ENCODE measurements at places on chromosomes 7 and 10.
A peak's percentile ranks its signal among the peaks of the same experiment; 100 is the strongest.

GRCh38 chr10:3173171-3173878 is 743 bp upstream of the PITRM1 start:
- DNase-seq = no peak

GRCh38 chr10:130371666-130372065 is 235.5 kb downstream of the GLRX3 start:
- DNase-seq = no peak

- peak; percentile 61 for DNase-seq
Observed at GRCh38 chr10:125692196-125692595, 9.2 kb upstream of the TEX36 start.

GRCh38 chr10:16259726-16260125 is 177.1 kb upstream of the PTER start:
- DNase-seq = no peak

DNA sequence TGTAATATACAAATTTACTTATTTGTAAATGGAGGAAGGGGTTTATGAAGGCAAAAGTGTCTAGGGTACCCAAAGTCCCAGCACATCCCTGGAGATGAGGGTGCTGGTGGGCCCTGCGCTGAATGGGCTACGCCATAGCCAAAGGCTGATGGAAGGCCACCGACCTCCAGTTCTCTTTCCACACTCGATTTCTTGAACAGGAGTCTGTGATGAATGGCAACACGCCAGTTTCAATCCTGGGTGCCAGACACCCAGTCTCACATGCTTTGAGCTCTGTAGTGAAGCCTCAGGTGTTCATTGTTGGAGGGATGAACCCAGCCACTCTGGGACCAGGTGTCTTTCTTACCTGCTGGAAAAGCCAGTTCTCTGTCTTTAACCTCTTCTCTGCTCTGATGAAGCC is 752 bp downstream of the LRMDA start:
- DNase-seq = no peak

- DNase-seq = no peak
Observed at GRCh38 chr7:92925876-92926696, 89.7 kb upstream of the CDK6 start.

DNA sequence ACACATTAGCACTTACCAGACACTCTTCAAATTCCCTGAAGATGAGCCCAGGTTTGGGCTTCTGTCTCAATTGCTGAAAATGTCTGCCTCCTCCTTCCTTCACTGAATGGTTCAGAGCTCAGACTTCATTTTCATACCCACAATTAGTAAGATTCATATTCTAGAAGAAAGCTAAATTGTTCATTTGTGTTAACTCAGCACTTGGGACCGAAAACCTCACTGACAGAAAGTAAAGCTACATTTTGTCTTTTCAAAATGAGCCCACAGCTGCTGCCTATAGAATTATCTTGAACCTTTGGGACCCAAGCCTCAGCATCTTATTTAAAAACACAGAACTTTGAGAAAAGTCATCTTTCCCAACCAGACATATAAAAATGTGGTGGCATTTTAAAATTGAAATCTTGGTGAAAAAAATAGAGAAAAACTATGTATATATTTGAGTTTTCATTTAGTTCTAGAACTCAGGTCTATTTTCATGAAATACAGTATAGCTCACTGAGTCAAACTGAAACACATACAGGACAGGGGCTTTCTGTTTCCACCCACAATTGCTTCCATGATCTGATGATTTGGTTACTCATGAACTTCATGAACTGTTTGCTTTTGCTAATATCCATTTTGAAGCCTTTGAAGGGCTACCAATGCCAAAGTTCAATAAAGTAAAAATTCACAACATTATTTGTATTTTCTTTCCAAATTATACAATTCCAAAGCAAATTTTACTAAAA is 119.1 kb upstream of the PFKP start:
- no peak for DNase-seq

- DNase-seq = no peak
Observed at GRCh38 chr7:112056409-112056808, 149.8 kb downstream of the DOCK4 start.

DNA sequence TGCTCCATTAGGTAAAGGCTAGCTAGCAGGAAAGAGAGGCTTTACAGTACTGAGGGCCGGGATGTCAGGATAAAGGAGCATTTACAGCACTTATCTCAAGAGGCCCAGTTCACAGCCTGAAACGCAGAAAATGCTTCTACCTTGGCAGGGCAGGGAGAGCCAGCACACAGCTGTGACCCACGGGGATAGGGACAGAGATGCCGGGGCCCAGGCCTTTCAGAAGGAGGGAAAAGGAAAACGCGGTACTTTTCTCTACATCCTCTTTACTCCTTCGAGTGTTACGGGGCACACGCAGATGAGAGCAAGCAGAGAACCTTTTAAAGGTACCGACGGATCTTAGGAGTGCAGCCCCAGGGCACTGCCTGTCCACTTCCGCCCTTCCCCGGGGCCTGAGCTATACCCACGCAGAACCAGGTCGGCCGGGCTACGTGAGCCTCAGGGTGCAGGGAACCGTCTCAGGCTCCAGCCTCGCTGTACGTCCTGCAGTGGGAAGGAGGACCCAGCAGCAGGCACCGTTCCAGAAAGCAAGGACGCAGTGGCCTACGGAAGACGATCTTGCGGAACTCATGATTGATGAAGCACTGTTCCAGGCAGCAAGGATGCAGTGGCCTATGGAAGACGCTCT is 232.3 kb downstream of the ELFN1 start:
- no peak for DNase-seq

- no peak for DNase-seq
Observed at GRCh38 chr10:45581216-45581549, 91.4 kb downstream of the ZFAND4 start.

- DNase-seq = no peak
Observed at GRCh38 chr10:23870651-23871610, 338.0 kb upstream of the KIAA1217 start.

- peak; percentile 48 for DNase-seq
Observed at GRCh38 chr7:133633055-133633454, 380.2 kb downstream of the EXOC4 start.

GRCh38 chr10:13206546-13207443 is 27.4 kb downstream of the UCMA start:
- peak; percentile 21 for DNase-seq

DNA sequence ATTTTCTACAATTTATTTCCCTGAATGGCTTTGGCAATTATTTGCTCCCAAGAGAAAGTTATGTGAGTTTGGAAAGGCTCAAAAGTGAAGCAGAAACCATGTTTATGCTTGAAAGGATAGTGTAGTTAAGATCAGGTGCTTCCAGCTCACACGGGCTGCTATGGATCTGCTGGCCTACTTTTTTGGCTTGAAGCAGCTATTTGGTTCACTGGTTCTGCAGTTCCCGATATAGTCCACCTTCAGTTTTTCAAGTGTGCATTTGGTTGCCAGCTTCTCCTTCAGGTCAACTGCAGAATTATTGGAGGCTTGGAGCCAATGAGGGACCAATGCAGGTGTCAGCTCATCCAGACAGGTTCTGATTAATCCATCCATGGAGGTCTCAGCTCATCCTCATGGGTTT is 484.3 kb upstream of the SEMA3A start:
- DNase-seq = no peak

- no peak for DNase-seq
Observed at GRCh38 chr7:112740667-112741066, 49.5 kb downstream of the TMEM168 start.

DNA sequence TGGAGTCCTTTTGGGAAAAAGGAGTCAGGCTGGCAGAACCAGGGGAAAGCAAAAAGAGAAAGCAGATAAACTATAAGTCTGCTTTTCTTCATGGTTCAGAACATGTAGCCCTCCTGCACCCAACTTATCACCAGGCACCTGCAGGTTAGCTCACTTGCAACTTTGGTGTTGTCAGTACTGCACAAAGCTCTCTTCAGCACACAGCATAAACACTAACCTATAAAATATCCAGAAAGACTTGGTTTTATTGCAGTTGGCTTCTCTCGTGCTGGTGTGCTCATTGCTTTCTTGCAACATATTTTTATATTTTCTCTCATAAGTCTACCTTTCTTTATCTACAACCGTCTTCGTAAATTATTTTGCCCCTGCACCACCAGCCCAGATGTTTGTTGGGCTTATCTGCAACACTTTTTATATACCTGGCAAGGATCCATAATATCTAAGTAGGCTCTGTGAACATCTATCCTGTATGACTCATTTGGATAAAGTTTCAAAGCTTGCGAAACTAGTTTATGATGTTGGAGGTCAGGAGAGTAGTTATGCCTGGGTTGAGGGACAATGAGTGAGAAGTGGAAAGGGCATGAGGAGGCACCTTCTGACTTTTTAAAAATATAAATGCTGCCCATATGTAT is 164.6 kb downstream of the ANKRD30A start:
- no peak for DNase-seq

DNA sequence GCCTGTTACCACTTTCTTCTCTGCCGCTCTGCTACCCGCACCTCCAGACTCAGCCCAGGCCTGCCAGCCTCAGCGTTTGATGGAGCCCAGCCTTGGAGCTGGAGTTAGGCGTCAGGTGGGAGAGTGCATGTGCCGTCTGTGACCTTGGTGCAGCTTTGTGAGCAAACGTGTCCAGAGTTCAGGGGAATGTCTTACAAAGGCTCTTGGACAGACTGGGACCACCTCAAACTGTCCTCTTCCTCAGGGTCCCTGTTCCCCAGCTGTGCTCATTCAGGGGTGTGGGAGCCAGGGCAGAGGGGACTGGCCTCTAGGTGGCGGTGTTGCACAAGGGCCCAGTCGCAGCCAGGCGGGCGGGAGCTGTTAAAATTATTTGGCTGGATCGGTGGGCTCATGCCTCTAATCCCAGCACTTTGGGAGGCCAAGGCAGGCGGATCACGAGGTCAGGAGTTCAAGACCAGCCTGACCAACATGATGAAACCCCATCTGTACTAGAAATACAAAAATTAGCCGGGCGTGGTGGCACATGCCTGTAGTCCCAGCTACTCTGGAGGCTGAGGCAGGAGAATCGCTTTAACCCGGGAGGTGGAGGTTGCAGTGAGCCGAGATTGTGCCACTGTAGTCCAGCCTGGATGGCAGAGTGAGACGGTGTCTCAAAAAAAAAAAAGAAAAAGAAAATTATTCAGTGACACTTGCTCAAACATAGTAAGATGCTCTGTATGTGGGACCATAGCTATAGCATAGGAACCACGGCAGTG is 89.2 kb downstream of the ADCY1 start:
- DNase-seq = peak; percentile 9

- DNase-seq = peak; percentile 23
Observed at GRCh38 chr10:29583674-29584073, 51.1 kb downstream of the SVIL start.

DNA sequence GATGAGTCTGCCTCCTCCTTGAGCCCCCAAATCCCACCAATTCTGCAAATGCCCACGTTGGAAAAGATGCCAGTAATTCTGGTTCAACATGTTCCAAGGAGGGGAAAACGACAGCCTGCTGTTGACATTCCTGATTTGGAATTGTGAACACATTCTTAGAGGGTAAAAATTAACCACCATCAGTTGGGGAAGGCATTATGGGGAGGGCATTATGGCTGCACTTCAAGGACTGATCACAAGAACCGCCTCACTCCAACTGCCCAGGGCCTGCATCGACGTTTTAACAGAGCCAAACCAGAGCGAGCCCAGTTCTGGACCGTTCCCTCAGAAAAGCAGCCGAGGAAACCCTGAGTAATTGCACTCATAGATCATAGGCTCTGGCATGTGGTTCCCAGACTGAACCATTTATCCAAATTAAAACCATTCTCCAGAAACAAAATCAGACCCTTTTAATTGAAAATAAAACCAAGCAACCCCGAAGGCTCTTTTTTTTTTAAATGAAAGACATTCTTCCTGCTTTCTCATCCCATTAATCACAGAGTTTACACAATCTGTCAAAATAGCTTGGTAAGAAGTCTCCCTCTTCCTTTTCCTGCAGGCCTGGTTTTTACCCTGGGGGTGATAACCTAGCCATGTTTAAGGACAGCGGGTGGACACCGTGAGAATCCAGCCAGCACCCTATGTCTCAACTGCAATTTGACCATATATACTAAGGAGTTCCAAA is 8.0 kb downstream of the TNS3 start:
- peak; percentile 96 for DNase-seq

GRCh38 chr10:116056445-116057293 is 216.3 kb downstream of the GFRA1 start:
- DNase-seq = no peak

DNA sequence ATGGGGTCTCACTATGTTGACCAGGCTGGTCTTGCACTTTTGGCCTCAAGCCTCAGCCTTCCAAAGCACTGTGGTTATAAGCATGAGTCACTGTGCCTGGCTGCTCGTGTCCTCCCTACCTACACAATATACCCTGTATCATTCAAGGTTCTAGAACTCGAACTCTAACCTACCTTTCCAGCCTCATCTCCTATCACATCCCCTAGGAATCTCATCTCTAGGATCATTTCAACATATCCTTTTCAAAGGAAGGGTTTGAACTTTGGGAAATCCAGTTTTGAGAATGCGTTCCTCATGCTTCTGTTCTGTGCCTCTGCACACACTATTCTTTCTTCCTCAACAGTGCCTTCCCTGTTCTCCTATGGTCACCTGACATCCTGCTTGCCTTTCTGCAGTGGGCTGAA is 87.8 kb upstream of the RHEB start:
- no peak for DNase-seq

DNA sequence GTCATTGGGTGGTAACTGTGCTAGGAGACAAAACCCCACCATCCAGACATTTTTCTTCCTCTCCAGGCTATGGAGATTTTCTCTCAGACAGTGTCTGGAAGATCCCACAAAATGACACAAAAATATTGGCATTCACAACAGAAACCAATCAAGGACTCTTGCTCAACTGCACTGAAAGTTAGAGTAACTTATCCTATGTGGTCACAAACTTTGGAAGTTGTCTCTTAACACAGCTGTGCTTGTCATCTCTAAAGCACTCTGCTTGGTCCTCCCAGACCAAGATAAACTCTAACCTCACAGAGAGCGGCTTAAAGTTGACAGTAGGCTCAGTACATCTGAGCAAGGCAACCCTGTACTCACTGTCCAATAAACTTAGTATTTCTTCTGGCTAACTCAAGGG is 74.9 kb downstream of the AKR1C4 start:
- no peak for DNase-seq

GRCh38 chr10:91146146-91146545 is 74.3 kb upstream of the PCGF5 start:
- peak; percentile 36 for DNase-seq

- DNase-seq = no peak
Observed at GRCh38 chr10:131770946-131771633, 129.7 kb upstream of the PPP2R2D start.

- DNase-seq = no peak
Observed at GRCh38 chr10:68345621-68346020, 12.9 kb upstream of the PBLD start.

DNA sequence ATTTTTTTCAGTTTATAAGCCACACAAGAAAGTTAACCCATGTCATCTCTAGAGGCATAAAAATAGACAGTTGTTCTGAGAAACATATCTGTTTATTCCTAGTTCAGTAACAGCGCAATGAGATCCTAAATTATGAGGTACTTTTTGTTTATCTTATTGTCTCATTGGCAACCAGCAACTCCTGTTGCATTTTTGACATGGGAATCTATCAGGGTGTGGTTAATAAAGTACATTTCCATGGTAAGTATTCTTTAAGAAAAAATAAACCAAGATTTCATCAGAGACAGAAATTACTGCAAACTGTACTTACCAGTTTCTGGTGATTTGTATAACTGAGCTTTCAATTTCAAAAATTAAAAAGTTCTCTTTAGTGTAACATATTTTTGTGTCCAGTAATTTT is 9.0 kb downstream of the FAS start:
- DNase-seq = no peak

All from fibroblast of skin of right quadriceps (primary cell).